ENCODE measurements at places on chromosomes 6 and 20.

- no peaks in the 10 kb centered on the region for H3K36me3 ChIP-seq
- DNase-seq = no peak
- no peaks in the 10 kb centered on the region for H3K27me3 ChIP-seq
- peaks cover 4% of the 10 kb centered on the region for H3K4me1 ChIP-seq
Observed at GRCh38 chr6:31896493-31896855, 1.0 kb downstream of the EHMT2 start.

DNA sequence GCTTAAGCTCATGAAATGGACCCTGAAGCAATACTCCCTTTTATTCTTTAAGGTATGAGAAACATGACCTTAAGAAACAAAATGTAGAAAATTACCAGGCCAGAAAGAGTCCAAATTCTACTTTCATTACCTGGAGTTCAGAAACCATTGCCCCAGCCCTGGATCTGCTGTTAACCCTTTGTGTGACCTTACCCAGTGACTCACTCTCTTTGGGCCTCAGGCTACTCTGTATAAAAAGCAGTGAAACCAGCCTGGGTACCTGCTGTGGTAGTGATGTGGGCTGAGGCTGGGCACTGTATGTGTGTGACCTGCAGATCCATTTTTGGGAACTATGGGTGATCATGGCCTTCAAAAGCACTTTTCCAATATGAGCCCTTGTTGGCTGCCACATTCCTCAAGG, 47.2 kb downstream of the SLC9A8 start:
- H3K4me1 ChIP-seq = no peaks in the 10 kb centered on the region
- DNase-seq = no peak
- no peaks in the 10 kb centered on the region for H3K27me3 ChIP-seq
- no peak overlapping the region for H3K27ac ChIP-seq
- H3K36me3 ChIP-seq = no peaks in the 10 kb centered on the region

GRCh38 chr20:373171-373890, 7.2 kb upstream of the TRIB3 start:
- DNase-seq = peak; percentile 25
- no peaks in the 10 kb centered on the region for H3K27me3 ChIP-seq

GRCh38 chr20:55135923-55136322, 660.5 kb downstream of the DOK5 start:
- H3K27ac ChIP-seq = no peak overlapping the region
- no peaks in the 10 kb centered on the region for H3K4me1 ChIP-seq
- no peak overlapping the region for H3K4me3 ChIP-seq
- H3K36me3 ChIP-seq = no peaks in the 10 kb centered on the region

- no peak for DNase-seq
- H3K27me3 ChIP-seq = no peaks in the 10 kb centered on the region
- peaks cover 6% of the 10 kb centered on the region for H3K4me1 ChIP-seq
- no peak overlapping the region for H3K27ac ChIP-seq
- no peaks in the 10 kb centered on the region for H3K36me3 ChIP-seq
Observed at GRCh38 chr6:12595161-12595811, 121.3 kb upstream of the PHACTR1 start.

DNA sequence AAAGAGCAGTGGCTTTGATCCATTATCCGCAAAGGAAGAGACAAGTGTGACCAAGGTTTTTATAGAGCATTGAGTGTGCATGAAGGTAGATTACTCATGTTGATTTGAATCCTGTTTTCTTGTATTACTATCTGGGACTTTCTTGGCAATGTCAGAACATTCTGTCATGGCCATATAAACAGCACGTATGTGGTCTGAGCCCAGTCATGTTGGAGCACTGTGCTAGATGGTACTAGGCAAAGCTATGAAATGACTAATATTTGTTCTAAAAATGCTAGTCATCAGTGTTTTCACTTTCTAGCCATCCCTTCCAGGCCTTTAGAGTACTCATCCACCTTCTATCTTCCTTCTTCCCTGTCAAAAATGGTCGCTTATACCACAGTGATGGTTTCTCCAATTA, 278.6 kb upstream of the FLRT3 start:
- DNase-seq = no peak
- no peaks in the 10 kb centered on the region for H3K27me3 ChIP-seq
- no peak overlapping the region for H3K27ac ChIP-seq
- no peak overlapping the region for H3K4me3 ChIP-seq
- no peaks in the 10 kb centered on the region for H3K4me1 ChIP-seq

DNA sequence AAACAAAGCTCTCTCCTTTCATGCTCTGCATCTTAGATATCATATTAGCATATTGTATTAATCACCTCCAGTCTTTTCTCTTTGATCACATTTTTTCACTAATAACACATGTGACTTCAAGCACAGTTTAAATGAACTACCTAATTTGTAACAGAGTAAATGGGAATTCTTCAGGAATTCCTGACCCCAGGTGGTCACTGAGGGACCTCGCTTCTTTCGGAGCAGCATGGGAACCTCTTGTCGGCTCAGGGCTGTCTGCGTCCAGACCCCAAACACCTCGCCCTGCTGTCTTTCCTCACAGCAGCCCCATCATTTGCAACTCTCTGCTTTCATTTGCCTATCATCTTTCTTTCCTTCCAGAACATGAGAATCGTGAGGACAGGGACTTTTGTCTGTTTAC, 103.5 kb downstream of the DACT2 start:
- DNase-seq = no peak
- no peaks in the 10 kb centered on the region for H3K27me3 ChIP-seq
- H3K36me3 ChIP-seq = no peaks in the 10 kb centered on the region

- no peak for DNase-seq
- H3K4me1 ChIP-seq = no peaks in the 10 kb centered on the region
- H3K27ac ChIP-seq = no peak overlapping the region
- no peaks in the 10 kb centered on the region for H3K27me3 ChIP-seq
- no peaks in the 10 kb centered on the region for H3K36me3 ChIP-seq
Observed at GRCh38 chr6:33104887-33105286, 29.1 kb downstream of the HLA-DPB1 start.

DNA sequence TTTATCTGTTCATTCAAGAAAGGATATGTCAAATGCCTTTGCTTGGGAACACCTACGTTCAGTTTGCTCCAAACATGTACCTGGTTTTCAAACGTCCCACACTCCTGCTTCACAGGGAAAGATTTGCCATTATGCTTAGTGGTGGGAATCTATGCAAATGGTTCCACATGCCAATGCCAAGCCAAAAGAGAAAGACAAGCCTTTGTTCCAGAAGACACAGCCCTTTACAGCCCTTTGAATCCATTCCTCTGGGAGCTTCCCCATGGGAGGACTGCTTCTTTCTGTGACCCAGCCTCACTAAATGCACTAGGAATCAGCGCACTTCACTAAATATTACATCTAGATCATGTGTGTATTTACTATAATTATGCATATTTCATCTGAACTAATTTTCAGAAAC, 619.5 kb downstream of the PRKN start:
- DNase-seq = no peak
- H3K36me3 ChIP-seq = no peaks in the 10 kb centered on the region
- no peaks in the 10 kb centered on the region for H3K27me3 ChIP-seq
- H3K4me1 ChIP-seq = no peaks in the 10 kb centered on the region
- no peak overlapping the region for H3K27ac ChIP-seq
- H3K4me3 ChIP-seq = no peak overlapping the region

DNA sequence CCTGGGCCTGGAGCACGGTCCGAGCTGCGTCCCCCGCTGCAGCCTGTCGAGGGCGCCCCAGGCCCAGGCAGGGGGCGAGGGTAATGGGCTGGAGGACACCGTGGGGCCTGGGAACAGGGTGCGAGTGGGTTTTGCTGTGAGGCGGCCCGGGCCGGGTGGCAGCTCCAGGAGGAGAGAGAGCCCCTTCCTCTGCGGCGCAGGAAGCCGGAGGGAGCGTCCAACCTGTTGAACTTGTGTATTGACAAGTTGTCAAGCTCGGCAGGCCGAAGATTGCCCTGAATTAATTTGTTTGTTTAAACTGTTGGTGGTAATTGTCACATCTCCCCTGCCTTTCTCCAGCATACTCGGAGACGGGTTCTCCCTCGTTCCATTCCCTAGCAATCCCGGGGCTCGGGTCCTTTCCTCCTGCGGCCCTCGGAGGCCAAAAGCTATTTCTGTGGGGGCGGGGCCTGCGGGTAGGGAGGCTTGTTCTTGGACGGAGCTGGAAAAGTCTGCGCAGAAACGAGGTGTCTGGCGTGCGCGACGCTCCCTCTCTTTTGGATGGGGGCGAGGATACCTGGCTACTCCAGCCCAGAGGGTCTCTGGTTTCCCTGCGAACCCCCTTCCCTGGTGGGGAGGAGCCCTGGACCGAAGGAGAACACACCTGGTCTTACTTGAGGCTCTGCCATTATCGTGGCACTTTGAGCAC, 9.9 kb downstream of the NR2E1 start:
- peak overlapping the region; percentile 23 for H3K4me3 ChIP-seq
- no peaks in the 10 kb centered on the region for H3K36me3 ChIP-seq
- DNase-seq = peak; percentile 46

DNA sequence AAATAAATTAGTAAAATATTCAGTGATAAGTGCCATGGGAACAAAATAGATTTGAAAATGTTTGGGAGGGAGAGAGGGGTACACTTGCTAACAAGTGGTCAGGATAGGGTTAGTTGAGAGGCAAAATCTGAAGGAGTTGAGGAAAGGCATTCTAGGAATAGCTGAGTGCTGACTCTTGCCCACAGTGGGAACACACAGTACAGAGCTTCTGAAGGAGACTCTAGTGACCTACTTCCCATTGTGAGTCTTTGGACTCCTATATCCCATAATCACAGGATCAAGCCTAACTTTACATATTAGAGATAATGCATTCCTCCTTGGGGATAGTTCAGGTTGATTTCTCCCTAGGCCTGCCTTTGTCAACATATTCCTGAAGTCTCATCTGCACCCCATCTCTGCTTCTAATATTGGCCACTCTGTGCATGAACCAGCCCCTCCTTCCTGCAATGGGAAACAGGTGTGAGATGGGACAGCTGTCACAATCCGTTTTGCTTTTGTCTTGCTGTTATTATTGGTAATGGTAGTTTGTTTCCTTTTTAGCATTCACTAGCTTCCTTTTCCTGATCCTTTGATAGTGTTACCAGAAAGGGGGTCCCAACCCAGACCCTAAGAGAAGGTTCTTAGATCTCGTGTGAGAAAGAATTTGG, 2.6 kb upstream of the TRIM38 start:
- H3K4me3 ChIP-seq = no peak overlapping the region
- no peak for DNase-seq
- H3K36me3 ChIP-seq = no peaks in the 10 kb centered on the region
- H3K27me3 ChIP-seq = no peaks in the 10 kb centered on the region
- H3K4me1 ChIP-seq = no peaks in the 10 kb centered on the region
- H3K27ac ChIP-seq = no peak overlapping the region

GRCh38 chr20:40949346-40949745, 79.3 kb upstream of the TOP1 start:
- H3K4me1 ChIP-seq = no peaks in the 10 kb centered on the region
- no peak overlapping the region for H3K27ac ChIP-seq
- H3K27me3 ChIP-seq = no peaks in the 10 kb centered on the region
- DNase-seq = no peak
- H3K36me3 ChIP-seq = no peaks in the 10 kb centered on the region
- no peak overlapping the region for H3K4me3 ChIP-seq

DNA sequence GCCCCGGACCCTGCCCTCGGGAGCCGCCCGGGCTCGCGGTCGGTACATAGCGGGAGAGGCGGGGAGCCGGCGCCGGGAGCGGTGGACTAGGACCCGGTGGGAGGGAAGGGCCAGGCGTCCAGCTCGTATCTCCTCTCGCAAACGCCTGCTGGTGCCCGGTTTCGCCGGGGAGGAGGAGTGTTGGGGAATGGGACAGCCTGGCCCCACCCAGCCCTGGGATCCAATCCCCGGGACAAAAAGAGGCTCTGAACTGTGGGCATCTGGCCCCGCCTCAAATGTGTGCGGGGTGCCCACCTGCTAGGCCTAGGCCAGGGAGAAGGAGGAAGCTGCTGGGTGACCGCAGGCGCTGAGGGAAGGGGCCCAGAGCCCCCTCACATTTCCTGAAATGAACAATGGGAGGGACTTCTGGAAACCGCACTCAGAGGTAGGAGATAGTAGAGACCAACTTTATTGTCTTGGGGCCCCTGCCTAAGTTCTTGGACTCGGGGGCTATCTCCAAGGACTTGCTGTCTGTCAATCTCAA, at the start of gene KCNK17:
Gene KCNK17, minus strand, starts transcription at position 147 of the 523 bp plus-strand sequence. Its CDS starts 99 bp downstream, at position 48.
- DNase-seq = no peak
- H3K27ac ChIP-seq = no peak within 1 kb of the TSS
- H3K27me3 ChIP-seq = no peaks in the 10 kb centered on the region
- no peaks in the 10 kb centered on the region for H3K4me1 ChIP-seq
- no peaks in the 10 kb centered on the region for H3K36me3 ChIP-seq
- peak within 1 kb of the TSS; percentile 1 for H3K4me3 ChIP-seq

DNA sequence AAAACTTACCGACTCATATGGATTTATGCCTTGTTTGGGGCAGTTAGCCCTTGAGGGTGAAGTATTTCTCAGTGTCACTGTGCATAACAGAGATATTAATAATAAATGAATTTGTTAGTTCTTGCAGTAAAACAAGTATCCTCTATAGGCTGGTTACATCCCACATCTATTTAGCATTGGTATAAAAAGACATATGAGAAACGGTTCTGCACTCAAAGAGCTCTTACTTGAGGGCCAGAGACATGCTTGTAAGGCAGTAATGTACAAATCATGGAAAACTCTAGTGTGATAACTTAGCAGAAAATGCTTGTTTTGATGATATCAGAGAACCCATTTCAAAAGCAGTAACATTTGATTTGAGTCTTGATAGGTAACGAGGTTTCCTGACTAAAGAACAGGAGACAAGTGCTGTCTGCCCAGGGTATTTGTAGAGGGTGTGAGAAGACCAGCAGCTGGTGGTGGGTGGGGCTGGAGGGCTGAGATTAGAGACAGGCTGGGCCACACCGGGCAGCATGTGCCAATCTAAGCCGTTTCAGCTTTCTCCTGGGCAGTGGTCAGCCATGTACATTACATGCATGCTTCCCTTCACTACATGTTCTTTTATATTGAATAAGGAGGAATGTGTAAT, 46.3 kb downstream of the TULP4 start:
- H3K27me3 ChIP-seq = no peaks in the 10 kb centered on the region
- H3K4me1 ChIP-seq = peaks cover 14% of the 10 kb centered on the region
- H3K27ac ChIP-seq = no peak overlapping the region
- no peak overlapping the region for H3K4me3 ChIP-seq
- peak; percentile 93 for DNase-seq

DNA sequence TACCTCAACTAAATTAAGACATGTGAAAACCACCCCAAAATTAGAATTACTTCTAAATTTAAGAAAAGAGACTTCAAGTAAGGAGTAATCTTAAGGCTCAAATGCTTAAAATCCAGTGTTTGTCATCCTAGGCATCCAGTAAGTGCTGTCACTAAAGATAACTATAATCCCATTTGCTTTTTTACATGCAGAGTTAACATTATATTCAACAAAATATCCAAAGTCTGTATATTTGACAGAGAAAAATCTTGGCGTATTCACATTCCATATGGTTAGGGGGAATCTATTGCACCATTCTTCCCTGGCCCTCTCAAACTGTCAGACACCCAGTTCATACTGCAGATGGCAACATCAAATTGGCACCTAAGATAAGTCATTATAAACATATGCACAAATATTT, 17.4 kb downstream of the MTFR2 start:
- no peak overlapping the region for H3K4me3 ChIP-seq
- H3K36me3 ChIP-seq = no peaks in the 10 kb centered on the region

Data from pancreas (tissue), 10 donors.